NCI-H82 (cell line): ENCODE measurements at places on chromosomes 2 and 18.

DNA sequence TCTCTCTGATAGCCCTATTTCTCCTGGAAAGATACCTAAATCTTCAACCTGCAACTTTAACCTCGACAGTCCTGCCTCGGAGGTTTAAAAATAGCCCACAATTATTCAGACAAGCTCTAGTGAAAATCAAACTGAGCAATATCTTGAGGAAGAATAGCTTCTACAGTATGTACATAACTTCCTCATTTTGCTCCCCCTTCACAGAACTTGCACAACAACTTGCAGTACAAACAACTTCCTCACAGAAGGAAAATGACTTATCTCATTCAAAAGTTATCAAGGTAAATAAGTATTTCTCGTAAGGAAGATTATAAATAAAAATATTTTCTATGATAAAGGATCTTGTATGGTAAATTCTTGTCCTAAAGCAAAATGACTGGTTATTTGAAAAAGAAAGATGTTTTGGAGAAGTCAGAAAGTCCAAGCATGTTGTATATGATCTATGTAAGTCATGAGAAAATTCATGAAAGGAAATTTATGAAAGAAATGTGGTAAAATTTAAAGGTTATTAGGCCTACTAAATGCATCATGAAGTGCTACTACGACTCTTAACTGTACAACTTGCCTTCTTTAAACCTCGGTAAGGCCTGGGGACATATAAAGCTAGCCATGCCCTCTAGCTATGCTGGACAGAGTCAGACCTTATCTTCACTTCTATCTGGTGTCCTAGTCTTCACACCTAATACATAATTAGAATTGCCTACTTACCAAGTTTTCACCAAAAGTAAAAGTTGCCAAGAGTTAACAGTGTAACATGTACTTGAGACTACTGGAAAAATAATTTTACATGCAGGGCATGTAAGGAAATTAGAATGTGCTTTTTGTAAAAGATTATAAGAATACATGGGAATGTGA is 394.5 kb downstream of the DLGAP1 start:
- no peak for DNase-seq

GRCh38 chr2:149926149-149926548 is 338.6 kb upstream of the MMADHC start:
- DNase-seq, result no peak

GRCh38 chr2:232219496-232219870 is 159.1 kb upstream of the ALPP start:
- no peak for DNase-seq

- no peak for DNase-seq
These were observed 9.5 kb upstream of the DES start for GRCh38 chr2:219408631-219409030.

DNA sequence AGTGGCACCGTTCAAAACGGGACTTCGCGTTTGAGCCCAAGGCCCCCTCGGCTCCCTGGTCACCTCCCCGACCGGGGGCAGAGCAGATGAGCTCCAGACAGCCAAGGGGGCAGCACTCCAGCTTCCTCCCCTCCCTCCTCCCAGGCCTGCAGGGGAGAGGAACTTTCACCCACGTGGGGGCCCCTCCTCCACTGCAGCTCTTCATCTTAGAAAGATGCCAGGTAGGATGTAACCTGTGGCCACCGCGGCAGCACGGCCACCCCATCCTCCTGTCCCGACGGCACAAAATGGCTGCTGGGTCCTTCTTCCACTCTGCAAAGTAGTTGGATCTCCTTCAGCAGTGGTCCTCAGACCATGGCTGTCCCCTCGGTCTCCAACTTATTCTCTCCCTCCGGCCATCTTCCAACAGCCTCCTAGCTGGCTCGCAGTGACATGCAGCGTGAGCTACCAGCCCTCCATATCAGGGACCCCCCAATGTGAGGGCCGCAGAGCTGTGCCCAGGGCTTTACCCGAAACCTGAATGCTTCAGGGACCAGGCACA is 94.5 kb upstream of the ID2 start:
- no peak for DNase-seq

DNA sequence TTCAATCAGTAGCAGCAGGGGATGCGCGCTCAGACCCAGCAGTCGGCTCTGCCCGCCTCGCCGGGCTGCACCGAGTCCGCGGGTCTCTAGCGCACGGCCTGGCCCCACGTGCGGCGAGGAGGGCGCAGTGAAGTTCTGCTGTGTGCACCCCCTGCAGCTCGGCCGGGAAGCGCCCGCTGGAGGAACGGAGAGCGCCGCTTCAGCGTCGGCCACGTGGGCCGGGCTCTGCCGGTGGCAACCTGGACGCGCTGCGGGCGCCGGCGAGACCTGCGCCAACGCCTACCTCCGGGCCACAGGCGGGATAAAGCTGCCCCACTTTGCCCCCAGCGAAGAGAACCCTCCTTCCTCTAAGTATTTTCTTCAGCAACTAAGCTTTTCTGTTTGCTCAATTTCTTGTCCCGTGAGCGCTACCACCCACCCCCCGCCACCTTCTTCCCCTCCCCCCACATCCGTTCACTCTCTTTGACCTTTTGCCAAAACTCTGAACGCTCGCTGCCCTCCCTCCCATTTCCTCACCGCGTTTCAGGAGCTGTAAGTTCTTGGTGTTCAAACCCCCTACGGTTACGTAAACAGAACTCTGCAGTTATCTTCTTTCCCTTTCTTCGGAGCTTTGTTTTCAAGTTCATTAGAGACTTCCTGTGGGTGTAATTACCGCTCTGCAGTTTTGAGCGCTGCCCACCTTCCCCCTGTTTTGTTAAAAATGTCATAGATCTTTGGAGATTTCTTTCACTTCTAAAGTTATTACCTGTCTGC is 42.6 kb upstream of the EDAR start:
- DNase-seq, result no peak

GRCh38 chr2:149690825-149691224 is 103.2 kb upstream of the MMADHC start:
- no peak for DNase-seq

- DNase-seq, result peak; percentile 46
These were observed 10.0 kb upstream of the D2HGDH start for GRCh38 chr2:241724259-241724974.

- no peak for DNase-seq
These were observed 520.5 kb downstream of the KCNJ3 start for GRCh38 chr2:155218945-155219344.

GRCh38 chr2:7835693-7836680 is 845.9 kb upstream of the ID2 start:
- no peak for DNase-seq

GRCh38 chr2:6919901-6920742 is 2.9 kb downstream of the RNF144A start:
- peak; percentile 37 for DNase-seq

GRCh38 chr18:42706618-42707017 is 408.9 kb downstream of the RIT2 start:
- DNase-seq, result peak; percentile 95

GRCh38 chr2:187168720-187169713 is 279.0 kb downstream of the CALCRL start:
- peak; percentile 23 for DNase-seq

- no peak for DNase-seq
These were observed 1.6 kb downstream of the CASP8 start for GRCh38 chr2:201261906-201262305.

DNA sequence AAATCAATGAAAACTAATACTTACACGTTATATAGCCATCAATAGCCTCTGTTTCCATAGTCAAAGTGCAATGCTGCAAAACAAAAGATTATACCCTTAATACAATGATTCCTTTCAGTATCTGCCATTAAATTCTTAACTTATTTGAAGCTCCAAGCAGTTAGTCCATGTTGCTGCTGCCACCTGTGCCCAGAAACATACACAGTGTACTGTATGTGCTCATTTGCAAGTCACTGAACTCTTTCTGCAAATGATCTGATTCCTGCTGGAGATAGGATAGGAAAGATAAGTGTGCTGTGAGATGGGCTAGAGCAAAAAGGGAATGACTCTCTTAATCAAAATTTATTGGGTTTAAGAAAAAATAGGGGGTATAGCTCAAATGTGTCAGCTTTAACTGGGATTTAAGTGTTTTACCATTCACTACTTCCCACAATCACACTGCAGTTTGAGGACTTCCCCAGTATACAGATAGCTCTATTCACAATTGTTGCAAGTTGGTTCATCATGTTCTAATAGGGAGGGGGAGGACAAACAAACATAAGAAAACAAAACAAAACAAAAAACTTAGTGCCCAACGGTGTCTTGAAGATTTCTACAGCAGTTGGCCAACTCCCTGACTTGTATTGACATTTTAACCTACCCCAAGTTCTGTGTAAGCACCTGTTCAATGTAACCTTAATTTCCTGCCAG is 2.7 kb downstream of the IKZF2 start:
- DNase-seq, result no peak

DNA sequence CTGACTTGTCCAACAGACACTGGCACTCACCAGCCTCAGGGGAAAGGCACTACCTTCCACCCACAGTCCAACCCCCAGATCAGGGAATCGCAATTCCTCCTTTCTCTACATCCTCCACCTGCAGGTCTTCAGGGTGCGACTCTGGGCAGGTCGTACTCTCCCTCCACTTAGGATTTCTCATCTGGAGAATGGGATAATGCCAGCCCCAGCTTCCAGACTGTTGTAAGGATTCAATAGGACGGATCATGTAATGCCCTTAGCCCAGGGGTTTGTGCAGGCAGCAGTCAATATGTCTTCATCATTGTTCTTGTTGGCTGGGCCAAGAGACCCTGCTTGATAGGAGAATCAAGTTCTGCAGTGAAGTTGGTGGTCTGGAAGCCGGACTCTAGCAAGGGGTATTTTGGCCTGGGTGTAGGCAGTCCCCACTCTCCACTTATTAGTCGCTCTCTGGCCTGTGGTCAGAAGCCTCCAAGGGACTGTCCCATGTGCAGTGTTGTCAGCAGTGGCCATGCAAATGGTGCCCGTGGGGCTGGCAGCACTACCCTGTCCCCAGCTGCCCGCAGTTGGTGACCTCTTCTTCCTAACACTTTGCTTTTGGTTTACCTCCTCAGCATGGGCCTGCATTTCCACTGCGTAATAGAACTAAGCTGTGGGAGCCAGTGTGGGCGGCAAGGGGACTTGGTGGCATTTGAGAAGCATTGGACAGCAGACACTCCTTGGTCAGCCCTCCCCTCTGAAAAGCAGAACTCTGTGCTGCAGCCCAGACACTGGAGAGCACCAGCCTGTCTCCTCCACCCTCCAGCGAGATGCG is 172.4 kb upstream of the HS6ST1 start:
- DNase-seq, result no peak
